ENCODE measurements at places on chromosomes 7 and 10. TPM values are rescaled to one million over a fixed set of nuclear protein-coding genes. Genes with fewer than 3 reads are reported as not detected.
A peak's percentile ranks its signal among the peaks of the same experiment; 100 is the strongest.

DNA sequence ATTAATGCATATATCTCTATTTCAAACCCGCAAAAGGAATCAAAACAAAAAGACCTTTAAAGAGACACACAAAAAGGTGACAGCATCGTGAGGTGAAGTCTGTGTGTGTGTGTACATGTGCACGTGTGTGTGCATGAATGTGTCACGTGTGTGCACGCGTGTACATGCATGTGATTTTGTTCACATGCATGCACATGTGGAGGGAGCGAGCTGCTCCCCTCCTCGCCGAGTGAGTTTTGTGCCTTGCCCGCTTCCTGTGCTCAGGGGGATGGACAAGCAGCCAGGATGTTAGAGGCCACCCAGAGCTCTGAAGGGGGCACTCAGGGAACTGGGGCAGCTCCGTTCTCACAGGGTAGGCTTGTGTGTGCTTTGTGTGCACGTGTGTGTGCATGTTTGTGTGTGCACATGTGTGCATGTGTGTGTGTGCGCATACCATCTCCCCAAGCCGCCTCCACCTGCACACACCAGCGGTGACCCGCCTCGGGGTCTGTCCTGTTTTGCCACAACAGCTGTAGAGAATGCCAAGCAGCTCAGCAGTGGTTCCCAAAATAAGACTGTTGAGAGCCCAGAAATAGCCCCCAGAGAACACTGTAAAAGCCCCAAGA lies 191.2 kb downstream of the PTPRN2 start:
- no peaks in the 10 kb centered on the region for H3K4me1 ChIP-seq
- no peaks in the 10 kb centered on the region for H3K36me3 ChIP-seq
- no peak overlapping the region for H3K4me3 ChIP-seq

DNA sequence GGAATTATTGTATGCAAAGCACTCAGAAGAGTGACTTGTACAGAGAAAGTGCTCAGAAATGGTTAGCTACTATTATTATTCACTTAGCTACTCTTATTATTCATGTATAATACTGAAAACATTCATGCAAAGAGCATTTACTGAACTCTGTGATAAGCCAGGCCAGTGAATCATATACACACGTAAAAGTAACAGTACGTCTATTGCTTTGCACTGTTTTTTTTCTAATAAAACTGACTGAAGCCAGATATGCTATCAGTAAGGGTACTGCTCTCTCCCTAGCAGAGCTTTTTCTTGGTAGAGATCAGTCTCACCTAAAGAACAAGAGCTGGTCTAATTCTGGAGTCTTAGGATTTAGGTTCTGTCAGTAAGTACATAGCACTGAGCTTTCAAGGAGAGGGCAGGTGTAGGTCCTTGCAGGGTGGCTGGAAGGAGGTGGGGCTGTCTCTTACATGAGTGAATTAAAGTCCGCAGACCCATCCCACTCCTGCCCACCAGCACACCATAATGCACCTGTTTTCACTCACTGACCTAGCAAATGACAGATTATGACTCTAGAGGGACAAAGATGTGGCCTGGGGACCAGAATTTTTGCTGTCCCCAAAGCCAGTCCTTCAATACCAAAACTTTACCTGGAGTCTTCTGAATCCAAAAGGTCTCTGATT lies 145.9 kb downstream of the ARID5B start:
- DNase-seq = no peak

DNA sequence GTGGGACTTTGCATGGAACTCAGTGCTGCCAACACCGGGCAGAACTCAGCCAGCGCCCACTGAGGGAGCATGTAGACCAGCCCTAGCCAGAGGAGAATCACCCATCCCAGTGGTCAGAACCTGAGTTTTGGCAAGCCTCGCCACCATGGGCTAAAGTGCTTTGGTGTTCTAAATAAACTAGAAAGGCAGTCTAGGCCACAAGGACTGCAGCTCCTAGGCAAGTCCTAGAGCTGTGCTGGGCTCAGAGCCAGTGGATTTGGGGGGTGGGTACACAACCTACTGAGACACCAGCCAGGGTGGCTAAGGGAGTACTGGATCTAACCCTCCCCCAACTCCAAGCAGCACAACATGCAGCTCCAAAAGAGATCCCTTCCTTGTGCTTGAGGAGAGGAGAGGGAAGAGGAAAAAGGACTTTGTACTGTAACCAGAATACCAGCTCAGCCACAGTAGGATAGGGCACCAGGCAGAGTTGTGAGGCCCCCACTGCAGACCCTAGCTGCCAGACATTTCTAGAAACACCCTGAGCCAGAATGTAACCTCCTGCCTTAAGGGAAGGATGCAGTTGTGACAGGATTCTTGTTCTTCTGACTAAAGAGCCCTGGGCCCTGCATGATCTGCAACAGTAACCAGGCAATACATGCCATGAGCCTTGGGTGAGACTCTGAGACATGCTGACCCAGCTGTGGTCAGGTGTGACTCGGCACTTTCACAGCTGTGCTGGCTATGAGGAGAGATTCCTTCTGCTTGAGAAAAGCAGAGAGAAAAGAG lies 24.4 kb downstream of the GSDME start:
- H3K36me3 ChIP-seq = no peaks in the 10 kb centered on the region
- no peak overlapping the region for H3K27ac ChIP-seq
- H3K27me3 ChIP-seq = no peaks in the 10 kb centered on the region
- DNase-seq = no peak

- DNase-seq = peak; percentile 87
- no peak overlapping the region for H3K4me3 ChIP-seq
- peaks cover 7% of the 10 kb centered on the region for H3K4me1 ChIP-seq
- peak overlapping the region; percentile 79 for H3K27ac ChIP-seq
- no peaks in the 10 kb centered on the region for H3K36me3 ChIP-seq
Observed at GRCh38 chr7:100545360-100546128, 6.5 kb downstream of the AGFG2 start.

- no peaks in the 10 kb centered on the region for H3K36me3 ChIP-seq
- no peak overlapping the region for H3K4me3 ChIP-seq
- no peak overlapping the region for H3K27ac ChIP-seq
- DNase-seq = no peak
- H3K27me3 ChIP-seq = no peaks in the 10 kb centered on the region
Observed at GRCh38 chr10:43879742-43880141, 231.1 kb upstream of the ZNF32 start.

- H3K36me3 ChIP-seq = no peaks in the 10 kb centered on the region
- H3K4me1 ChIP-seq = peaks cover 2% of the 10 kb centered on the region
- peak; percentile 92 for DNase-seq
- peak overlapping the region; percentile 89 for H3K27ac ChIP-seq
Observed at GRCh38 chr10:33335801-33336581, 1.5 kb upstream of the NRP1 start.

- no peak overlapping the region for H3K4me3 ChIP-seq
- no peak overlapping the region for H3K27ac ChIP-seq
- no peaks in the 10 kb centered on the region for H3K36me3 ChIP-seq
- H3K4me1 ChIP-seq = no peaks in the 10 kb centered on the region
- DNase-seq = no peak
- no peaks in the 10 kb centered on the region for H3K27me3 ChIP-seq
Observed at GRCh38 chr10:45432113-45432512, 58.1 kb downstream of the ALOX5 start.

GRCh38 chr10:12350167-12350872 lies 973 bp downstream of the CAMK1D start:
- no peaks in the 10 kb centered on the region for H3K36me3 ChIP-seq
- peaks cover 15% of the 10 kb centered on the region for H3K4me1 ChIP-seq
- H3K27ac ChIP-seq = no peak overlapping the region

GRCh38 chr10:34585422-34586112 lies 229.5 kb downstream of the PARD3 start:
- H3K4me3 ChIP-seq = no peak overlapping the region
- H3K27me3 ChIP-seq = no peaks in the 10 kb centered on the region
- peaks cover 3% of the 10 kb centered on the region for H3K4me1 ChIP-seq
- no peak overlapping the region for H3K27ac ChIP-seq
- H3K36me3 ChIP-seq = no peaks in the 10 kb centered on the region

DNA sequence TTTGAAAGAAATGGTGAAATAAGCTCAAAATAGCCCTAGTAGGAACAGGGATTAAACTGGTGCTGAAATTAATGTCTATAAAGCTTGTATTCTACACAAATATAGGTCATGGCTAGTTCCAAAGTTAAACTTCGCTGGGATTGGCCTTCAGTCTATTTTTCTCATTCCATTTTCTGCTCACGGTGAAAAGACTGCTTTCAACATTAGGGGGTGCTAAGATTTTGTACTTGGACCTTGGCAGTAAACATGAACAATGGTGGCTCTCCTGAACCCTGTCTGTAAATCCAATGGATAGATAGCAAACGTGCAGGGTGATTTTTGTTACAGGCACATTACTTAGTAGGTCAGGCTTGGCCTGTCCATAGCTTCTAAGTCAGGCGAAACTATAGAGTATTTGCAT lies 36.0 kb upstream of the RSU1 start:
- no peak overlapping the region for H3K27ac ChIP-seq
- H3K4me3 ChIP-seq = no peak overlapping the region
- DNase-seq = peak; percentile 60
- no peaks in the 10 kb centered on the region for H3K36me3 ChIP-seq
- no peaks in the 10 kb centered on the region for H3K4me1 ChIP-seq

DNA sequence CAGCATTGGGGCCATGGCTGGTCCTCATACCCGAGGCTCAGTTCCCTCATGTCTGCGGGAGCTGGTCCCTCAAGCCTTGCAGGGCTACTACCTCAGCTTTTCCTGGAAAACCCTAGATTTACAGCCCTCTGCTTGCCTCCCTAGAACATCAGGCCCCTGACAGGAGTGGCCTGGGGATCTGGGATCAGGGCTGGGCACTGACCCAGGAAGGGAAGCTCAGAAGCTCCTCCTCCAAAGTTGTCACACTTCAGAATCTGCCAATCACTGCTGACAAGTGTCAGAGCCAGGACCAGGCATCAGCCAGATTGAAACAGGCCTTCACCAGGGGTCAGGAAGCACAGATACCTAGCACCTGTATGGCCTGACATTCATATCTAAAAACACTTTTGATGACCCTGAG lies 115.2 kb downstream of the GRID1 start:
- no peaks in the 10 kb centered on the region for H3K36me3 ChIP-seq
- H3K27ac ChIP-seq = no peak overlapping the region
- H3K4me1 ChIP-seq = no peaks in the 10 kb centered on the region
- no peaks in the 10 kb centered on the region for H3K27me3 ChIP-seq
- no peak overlapping the region for H3K4me3 ChIP-seq
- no peak for DNase-seq

DNA sequence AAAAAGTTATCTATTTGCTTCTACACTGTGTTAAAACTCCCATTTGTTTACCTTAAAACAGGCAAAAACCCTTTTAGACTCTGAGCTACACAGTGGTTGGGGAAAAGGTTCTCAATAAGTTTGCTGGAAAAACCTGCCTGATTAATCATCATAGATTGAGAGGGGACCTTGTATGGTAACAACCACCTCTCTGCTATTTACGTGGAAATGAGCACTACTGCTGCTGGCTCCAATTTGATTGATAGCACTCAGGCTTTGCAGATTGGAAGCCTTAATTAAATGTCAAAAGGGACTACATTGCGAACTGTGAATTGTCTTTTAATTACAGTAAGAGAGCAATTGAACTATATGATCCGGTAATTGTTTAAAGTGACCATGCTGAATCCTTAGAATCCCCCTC lies 119.0 kb upstream of the IMMP2L start:
- no peaks in the 10 kb centered on the region for H3K36me3 ChIP-seq
- no peaks in the 10 kb centered on the region for H3K27me3 ChIP-seq
- no peak for DNase-seq
- H3K4me3 ChIP-seq = no peak overlapping the region

DNA sequence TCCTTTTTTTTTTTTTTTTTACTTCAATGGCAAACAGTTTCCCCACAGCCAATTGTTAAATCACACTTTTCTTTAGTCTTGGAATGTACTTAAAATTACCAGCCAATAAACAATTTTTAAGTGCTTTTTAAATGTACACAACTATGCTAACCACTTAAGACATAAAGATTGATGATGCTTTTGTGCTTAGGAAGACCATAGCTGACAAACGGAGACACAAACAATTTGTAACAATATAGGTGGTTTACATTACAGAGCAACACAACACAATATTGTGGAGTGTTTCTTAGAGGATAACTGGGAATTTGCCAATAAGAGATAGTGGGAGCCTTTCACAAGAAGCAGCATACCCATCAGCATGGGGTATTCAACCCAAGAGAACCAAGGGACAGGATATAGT lies 798.5 kb upstream of the IGFBP3 start:
- no peak overlapping the region for H3K4me3 ChIP-seq
- H3K36me3 ChIP-seq = no peaks in the 10 kb centered on the region
- no peak overlapping the region for H3K27ac ChIP-seq
- H3K4me1 ChIP-seq = no peaks in the 10 kb centered on the region
- no peak for DNase-seq

DNA sequence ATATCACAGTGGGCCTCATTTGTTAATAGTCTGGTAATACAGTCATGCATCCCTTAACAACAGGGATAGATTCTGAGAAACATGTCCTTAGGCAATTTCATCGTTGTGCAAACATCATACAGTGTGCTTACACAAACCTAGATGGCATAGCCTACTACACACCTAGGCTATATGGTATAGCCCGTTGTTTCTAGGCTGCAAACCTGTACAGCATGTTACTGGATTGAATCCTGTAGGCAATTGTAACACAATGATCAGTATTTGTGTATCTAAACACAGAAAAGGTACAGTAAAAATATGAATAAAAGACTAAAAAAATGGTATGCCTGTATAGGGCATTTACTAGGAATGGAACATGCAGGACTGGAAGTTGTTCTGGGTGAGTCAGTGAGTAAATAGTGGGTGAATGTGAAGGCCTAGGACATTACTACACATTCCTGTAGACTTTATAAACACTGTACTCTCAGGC lies 12.0 kb upstream of the RHOBTB1 start:
- DNase-seq = no peak
- H3K27ac ChIP-seq = no peak overlapping the region
- H3K4me3 ChIP-seq = no peak overlapping the region
- H3K36me3 ChIP-seq = no peaks in the 10 kb centered on the region
- no peaks in the 10 kb centered on the region for H3K4me1 ChIP-seq

GRCh38 chr7:100374601-100375000 lies 1.3 kb downstream of the PILRA start:
- H3K27me3 ChIP-seq = no peaks in the 10 kb centered on the region
- H3K27ac ChIP-seq = no peak overlapping the region
- no peaks in the 10 kb centered on the region for H3K4me1 ChIP-seq
- peak overlapping the region; percentile 28 for H3K4me3 ChIP-seq

- no peak overlapping the region for H3K4me3 ChIP-seq
- H3K27ac ChIP-seq = no peak overlapping the region
Observed at GRCh38 chr7:72538856-72539255, 126.7 kb upstream of the CALN1 start.

SDHAF3 gene
- 17.2 TPM for total RNA-seq

SH2D4B gene
- total RNA-seq = 0.09 TPM

FAM221A gene
- total RNA-seq = 8.6 TPM

IFIT1B gene
- not detected for total RNA-seq

GRM3 gene
- total RNA-seq = not detected

CYP2E1 gene
- total RNA-seq = 2.9 TPM

NUPR2 gene
- 10.3 TPM for total RNA-seq

ICA1 gene
- total RNA-seq = 41.8 TPM

IDI2 gene
- not detected for total RNA-seq
